Transverse colon (tissue), 4 donors: ENCODE measurements at places on chromosomes 3 and 15. TPM values are rescaled to one million over a fixed set of nuclear protein-coding genes. Genes with fewer than 3 reads are reported as not detected.

Gene CEP152
- total RNA-seq, result 16.7 TPM

Gene ROPN1
- 1.9 TPM for total RNA-seq

Gene SLC30A4
- total RNA-seq, result 14.2 TPM

Gene ESYT3
- total RNA-seq, result 2.0 TPM

GRCh38 chr15:99507016-99507503 lies 58.7 kb upstream of the MEF2A start:
- H3K27ac ChIP-seq, result peak overlapping the region; percentile 64
- no peaks in the 10 kb centered on the region for H3K27me3 ChIP-seq
- peaks cover 20% of the 10 kb centered on the region for H3K4me1 ChIP-seq
- no peak overlapping the region for H3K4me3 ChIP-seq
- H3K36me3 ChIP-seq, result no peaks in the 10 kb centered on the region
- no peak for DNase-seq

DNA sequence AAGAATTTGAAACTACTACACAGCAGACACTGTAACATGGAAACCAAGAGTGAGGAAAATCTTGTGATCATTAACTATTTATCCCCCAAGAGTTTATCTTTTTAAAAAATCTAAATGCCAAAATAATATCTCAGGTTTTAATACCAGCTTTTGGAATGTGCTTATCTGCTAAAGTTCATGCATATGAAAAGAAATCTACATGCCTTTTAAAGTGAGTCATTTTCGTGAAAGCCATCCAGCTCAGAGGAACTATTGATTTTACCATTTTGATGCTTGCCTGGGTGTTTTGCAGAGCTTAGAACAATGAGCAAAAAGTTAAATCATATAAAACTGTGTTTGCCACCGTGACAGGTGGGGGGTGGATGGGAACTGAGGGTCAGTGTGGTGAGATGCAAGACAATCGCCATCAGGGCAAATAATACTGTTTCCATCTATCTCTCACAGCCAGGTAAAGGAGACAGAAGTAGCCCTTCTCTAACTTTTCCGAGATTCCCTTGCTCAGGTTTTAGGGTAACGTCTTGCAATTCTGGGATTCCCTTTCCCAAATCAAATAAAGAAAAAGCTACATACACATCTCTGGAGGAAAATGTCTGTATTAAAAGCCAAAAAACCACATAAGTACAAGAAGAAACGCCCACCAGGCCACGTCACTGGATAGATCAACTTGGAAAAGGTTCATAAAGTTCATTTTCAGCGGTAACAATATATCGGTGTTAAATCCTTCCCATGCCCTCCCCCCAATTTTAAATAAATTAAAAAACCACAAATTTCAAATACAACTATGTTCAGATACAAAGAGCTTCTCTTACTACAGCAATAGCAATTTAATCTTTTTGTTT lies 2.0 kb downstream of the TMEM158 start:
- H3K36me3 ChIP-seq, result no peaks in the 10 kb centered on the region
- no peak for DNase-seq
- H3K27me3 ChIP-seq, result peaks cover 53% of the 10 kb centered on the region
- H3K27ac ChIP-seq, result no peak overlapping the region
- H3K4me3 ChIP-seq, result peak overlapping the region; percentile 70
- H3K4me1 ChIP-seq, result peaks cover 14% of the 10 kb centered on the region

- H3K4me3 ChIP-seq, result no peak overlapping the region
- H3K4me1 ChIP-seq, result peaks cover 8% of the 10 kb centered on the region
- H3K27me3 ChIP-seq, result no peaks in the 10 kb centered on the region
- DNase-seq, result peak; percentile 67
Measured at GRCh38 chr15:71743861-71744382, 66.4 kb upstream of the NR2E3 start.

DNA sequence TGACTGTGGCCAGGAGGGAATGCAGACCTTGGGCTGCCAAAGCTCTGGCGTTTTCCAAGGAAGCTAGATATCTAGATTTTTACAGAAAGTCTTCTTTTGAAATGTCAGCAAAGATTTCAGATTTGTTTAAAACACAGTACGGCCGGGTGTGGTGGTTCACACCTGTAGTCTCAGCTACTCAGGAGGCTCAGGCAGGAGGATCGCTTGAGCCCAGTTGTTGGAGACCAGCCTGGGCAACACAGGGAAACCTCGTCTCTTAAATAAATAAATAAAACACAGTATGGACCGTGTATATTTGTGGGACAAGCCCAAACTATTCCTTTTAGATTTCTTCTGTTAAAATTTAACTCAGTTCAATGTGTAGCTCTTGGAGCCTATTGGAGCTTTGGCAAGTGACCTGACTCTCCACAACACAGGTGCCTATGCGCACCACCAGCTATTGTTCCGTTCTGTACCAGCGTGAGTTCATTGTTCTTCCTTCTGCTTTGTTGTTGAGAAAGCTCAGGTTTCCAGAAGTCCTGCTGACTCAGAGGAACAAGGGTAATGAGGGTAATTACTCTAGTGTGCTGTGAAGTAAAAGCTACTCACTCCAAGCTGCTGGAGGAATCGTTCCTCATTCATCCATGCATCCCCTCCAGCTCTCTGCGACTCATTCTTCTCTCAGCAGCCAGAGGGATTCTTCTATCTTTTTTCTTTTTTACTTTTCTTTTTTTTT lies 73.1 kb upstream of the SLC6A6 start:
- no peak overlapping the region for H3K4me3 ChIP-seq
- H3K4me1 ChIP-seq, result peaks cover 16% of the 10 kb centered on the region
- DNase-seq, result peak; percentile 37
- H3K27ac ChIP-seq, result peak overlapping the region; percentile 18

GRCh38 chr3:152731511-152731910 lies 103.4 kb upstream of the P2RY1 start:
- H3K4me1 ChIP-seq, result no peaks in the 10 kb centered on the region
- DNase-seq, result no peak
- no peaks in the 10 kb centered on the region for H3K27me3 ChIP-seq
- H3K36me3 ChIP-seq, result no peaks in the 10 kb centered on the region
- H3K4me3 ChIP-seq, result no peak overlapping the region

DNA sequence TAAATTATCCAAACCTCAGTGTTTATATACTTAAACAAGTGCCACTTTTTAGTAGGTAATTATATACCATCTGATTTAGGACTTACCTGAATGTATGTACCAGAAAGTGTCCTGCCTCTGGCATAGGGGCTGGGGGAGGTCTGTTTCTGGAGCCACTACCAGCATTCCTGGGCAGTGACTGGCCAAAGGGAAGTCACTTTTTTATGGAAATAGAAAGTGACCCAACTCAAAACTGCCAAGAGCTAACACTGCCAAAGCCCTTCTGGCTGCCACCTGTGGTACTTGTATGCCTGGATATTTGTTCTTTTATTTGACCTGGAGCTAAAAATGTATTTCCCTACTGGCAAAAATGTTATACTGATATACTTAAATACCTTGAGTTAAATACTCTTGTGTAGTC lies 42.7 kb downstream of the ESYT3 start:
- no peaks in the 10 kb centered on the region for H3K4me1 ChIP-seq
- H3K27me3 ChIP-seq, result no peaks in the 10 kb centered on the region
- H3K4me3 ChIP-seq, result no peak overlapping the region
- DNase-seq, result no peak
- no peaks in the 10 kb centered on the region for H3K36me3 ChIP-seq

GRCh38 chr3:159139326-159139725 lies 337.5 kb downstream of the MFSD1 start:
- no peaks in the 10 kb centered on the region for H3K4me1 ChIP-seq
- H3K36me3 ChIP-seq, result no peaks in the 10 kb centered on the region
- no peak overlapping the region for H3K27ac ChIP-seq

GRCh38 chr15:36208868-36209582 lies 370.4 kb upstream of the CDIN1 start:
- no peaks in the 10 kb centered on the region for H3K36me3 ChIP-seq
- no peaks in the 10 kb centered on the region for H3K4me1 ChIP-seq
- no peak overlapping the region for H3K4me3 ChIP-seq
- no peak for DNase-seq
- no peaks in the 10 kb centered on the region for H3K27me3 ChIP-seq

DNA sequence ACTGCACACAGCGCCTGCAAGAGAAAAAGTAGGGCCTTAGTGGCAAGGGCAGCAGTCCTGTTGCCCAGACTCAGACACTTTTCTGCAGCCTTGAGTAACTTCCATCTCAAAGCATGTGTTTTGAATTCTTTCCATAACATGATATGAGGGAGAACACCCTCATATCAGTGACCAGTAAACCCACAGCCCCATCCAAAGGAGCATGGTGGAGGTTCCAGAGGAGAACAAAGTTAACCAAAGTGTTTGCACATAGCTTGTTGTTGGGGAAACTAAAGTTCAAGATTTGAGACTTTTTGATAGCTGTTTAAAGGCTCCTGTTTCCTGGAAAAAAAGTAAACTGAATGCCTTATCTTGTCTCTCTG lies 74.2 kb downstream of the OCA2 start:
- no peaks in the 10 kb centered on the region for H3K4me1 ChIP-seq
- no peak overlapping the region for H3K27ac ChIP-seq
- no peaks in the 10 kb centered on the region for H3K36me3 ChIP-seq
- H3K4me3 ChIP-seq, result no peak overlapping the region
- H3K27me3 ChIP-seq, result no peaks in the 10 kb centered on the region
- no peak for DNase-seq

GRCh38 chr3:143810166-143810952 lies 37.9 kb downstream of the SLC9A9 start:
- no peak for DNase-seq
- H3K4me1 ChIP-seq, result peaks cover 10% of the 10 kb centered on the region
- H3K27ac ChIP-seq, result peak overlapping the region; percentile 52
- H3K36me3 ChIP-seq, result no peaks in the 10 kb centered on the region
- no peaks in the 10 kb centered on the region for H3K27me3 ChIP-seq
- H3K4me3 ChIP-seq, result no peak overlapping the region
